ENCODE measurements at places on chromosomes 16 and 17.

GRCh38 chr16:65489531-65490023, 367.7 kb upstream of the CDH11 start:
- DNase-seq: no peak

DNA sequence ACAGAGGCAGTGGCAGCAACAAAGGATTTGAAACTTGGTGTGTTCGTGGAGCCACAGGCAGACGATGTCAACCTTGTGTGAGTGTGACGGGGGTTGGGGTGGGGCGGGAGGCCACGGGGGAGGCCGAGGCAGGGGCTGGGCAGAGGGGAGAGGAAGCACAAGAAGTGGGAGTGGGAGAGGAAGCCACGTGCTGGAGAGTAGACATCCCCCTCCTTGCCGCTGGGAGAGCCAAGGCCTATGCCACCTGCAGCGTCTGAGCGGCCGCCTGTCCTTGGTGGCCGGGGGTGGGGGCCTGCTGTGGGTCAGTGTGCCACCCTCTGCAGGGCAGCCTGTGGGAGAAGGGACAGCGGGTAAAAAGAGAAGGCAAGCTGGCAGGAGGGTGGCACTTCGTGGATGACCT, 25.5 kb downstream of the STH start:
- DNase-seq: no peak

DNA sequence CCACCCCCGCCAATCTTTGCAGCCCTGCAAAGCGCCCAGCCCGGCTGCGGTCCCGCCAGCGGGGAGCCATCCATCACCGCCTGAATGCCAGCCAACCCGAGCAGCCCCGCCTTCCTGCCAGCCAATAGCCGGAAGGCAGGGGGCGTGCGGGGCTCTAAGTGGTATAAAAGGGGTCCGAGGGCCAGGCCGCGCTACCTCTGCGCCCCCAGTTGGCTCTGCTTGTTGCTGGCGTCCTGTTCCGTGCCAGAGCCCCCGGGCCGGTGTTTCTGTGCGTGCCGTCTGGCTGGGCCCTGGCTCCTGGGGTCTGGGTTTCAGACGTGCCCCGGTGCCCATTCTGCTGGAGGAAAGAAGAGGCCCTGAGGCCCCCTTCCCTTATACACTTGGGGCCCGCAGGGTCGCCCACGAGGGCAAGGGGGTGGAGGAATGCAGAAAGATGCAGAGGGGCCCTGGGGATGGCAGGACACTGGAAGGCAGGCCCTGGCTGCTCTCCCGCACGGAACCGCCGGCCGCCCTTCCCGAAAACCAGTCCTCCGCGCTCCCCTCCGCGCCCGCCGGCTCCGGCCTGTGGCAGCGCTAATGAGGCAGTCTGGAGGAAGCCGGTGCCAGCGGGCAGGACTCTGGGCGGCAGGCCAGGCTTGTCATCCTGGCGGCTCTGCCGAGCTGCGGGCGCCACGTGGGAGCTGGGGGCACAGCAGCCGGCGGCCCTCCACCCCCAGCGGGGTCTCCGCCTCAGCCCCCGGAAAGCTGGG, 14.0 kb downstream of the COPZ2 start:
- DNase-seq: no peak

DNA sequence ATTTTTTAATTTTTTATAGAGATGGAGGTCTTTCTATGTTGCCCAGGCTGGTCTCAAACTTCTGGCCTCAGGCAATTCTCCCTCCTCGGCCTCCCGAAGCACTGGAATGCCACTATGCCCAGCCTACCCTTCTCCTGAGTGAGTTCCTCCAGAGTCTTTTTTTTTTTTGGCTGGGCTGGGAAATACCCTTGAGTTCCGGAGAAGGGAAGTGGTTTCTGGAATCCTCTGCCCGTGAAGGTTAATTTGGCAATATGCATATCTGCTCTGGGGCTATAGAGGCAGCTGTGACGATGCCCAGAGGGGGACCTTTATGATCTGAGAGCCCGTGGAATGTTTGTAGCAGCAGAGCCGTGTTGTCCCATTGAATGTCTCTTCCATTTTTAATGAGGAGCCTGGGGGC, 217.5 kb downstream of the RBFOX1 start:
- DNase-seq: no peak

DNA sequence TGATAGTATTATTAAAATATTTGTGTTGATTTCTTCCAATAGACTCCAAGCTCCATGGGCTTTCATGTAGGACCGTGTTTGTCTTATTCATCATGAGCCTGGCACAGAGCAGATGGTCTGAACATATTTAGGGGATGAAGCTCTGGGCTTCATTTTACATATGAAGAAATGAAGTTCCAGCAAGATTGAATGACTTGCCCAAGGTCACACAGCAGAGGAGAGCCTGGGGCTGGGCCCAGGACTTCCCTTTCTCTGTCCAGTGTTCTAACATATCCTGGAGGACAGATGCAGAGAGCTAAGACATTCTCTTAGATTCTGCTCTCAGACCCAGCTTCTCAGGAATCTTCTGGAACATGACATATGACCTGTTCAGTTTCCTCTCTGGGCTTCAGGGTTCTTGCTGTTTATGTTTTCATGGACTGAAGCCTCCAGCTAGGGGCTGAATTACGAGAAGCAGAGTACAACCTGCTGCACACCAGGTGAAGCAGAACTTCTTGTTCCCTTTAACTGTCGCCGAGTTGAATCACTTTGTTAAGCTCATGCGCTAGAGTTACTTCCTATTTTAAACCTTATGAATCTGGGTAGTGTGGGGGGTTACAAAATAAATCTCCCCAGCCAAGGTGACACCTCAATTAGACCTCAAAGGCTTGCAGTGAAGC, 53.6 kb downstream of the GPRC5B start:
- no peak for DNase-seq

DNA sequence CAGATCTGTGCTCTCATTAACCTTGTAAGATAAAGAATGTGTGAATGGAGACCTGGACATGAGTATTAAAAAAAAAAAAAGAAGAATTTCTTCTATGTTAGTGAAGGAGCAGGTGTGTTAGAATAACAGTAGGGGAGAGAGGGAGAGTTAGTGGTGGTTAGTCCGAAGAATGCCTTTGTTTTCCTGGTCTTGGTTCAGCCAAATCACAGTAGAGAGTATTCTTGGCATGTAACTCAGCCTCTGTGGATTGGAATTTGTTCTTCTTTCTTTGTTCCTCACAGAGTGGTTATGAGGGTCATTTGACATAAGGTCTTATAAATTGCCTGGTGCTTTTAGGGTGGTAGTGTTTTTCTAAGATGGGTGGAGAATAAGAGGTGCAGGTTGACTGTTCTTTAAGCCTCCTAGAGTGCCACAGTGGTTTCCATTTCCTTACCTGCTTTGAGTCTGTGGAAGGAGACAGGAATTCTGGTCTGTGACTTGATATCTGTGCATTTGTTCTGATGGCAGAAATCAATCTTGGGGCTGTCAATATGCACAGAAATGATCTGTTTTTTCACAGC, 17.6 kb downstream of the NUP93 start:
- DNase-seq: no peak

- no peak for DNase-seq
These were observed at the start of gene FLII for GRCh38 chr17:18258356-18259038. Gene FLII (minus strand): TSS chr17:18258738. CDS start chr17:18258690, 48 bp downstream.

DNA sequence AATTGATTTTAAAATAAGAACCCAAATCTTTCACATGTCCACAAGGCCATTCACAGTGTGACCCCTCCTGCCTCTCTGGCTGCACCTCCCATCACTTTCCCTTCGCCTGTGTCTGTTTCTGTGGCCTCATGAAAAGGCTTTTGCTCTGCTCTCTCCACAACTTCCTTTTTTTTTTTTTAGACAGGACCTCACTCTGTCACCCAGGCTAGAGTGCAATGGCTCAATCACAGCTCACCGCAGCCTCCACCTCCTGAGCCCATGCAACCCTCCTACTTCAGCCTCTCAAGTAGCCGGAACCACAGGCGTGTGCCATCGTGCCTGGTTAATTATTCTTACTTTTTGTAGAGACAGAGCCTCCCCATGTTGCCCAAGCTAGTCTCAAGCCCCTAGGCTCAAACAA, 197.1 kb downstream of the ABCC12 start:
- no peak for DNase-seq

GRCh38 chr17:60075981-60076380, 2.7 kb downstream of the HEATR6 start:
- no peak for DNase-seq

- no peak for DNase-seq
These were observed 210.3 kb downstream of the CNTNAP4 start for GRCh38 chr16:76487411-76488064.

- DNase-seq: no peak
These were observed 30.4 kb downstream of the RAI1 start for GRCh38 chr17:17711641-17712162.

GRCh38 chr17:57874434-57875289, 24.8 kb upstream of the MRPS23 start:
- no peak for DNase-seq

- DNase-seq: no peak
These were observed 3.8 kb upstream of the TLCD2 start for GRCh38 chr17:1713878-1714426.

DNA sequence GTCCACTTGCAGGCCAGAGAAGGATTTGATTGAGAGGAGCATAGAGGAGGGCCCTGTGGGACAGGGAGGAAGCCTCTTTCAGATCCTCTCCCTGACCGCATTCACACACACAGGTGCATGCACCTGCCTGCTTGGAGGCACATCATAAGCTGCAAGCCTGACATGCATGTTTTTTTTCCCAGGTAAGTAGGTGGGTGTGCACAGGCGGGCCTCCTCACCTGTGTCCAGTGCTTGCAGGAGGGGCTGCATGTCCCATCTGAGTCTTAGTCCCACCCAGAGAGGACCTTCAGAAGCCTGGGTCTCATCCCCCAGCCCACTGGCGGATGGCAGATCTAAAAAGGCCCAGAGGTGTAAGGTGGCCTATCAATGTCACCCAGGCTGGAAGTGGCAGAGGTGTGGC, 130.8 kb downstream of the TMEM132E start:
- DNase-seq: no peak

DNA sequence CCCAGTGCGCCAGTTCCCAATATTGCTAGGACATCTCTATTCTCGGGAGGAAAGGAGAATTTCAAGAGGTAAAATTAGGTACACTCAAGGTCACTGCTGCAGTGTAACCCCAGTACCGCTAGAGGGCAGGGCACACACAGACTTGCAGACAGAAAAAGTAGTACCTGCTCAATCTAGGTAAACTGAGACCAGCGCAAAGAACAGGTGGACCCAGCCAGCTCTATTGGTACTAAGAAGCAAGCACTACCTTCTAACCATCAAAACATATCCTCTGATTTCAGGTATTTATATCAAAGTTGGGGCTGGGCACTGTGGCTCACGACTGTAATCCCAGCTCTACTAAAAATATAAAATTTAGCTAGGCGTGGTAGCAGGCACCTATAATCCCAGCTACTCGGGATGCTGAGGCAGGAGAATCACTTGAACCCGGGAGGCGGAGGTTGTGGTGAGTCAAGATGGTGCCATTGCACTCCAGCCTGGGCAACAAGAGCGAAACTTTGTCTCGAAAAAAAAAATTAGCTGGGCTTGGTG, 3.6 kb upstream of the WDR81 start:
- DNase-seq: no peak

- no peak for DNase-seq
These were observed 204.2 kb upstream of the FOXF1 start for GRCh38 chr16:86306011-86306644.

GRCh38 chr17:79252886-79253285, 178.3 kb downstream of the ENGASE start:
- no peak for DNase-seq

DNA sequence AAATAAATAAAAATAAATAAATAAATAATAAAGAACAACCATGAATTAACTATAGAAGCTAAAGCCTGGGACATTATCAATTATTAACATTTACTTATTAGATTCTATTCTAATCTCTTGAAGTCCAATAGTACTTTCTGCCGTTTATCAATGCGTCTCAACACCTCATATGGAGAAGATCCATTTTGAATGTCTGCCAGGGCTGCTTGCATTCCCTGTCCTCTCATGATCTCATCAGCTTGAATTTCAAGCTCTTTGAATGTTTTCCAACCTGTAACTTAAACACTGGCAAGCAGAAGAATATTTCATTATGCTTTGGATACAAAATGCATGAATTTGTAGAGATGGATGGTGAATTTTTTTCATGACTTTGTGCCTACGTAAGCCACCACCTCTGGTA, 191.9 kb upstream of the ANKFN1 start:
- DNase-seq: no peak

DNA sequence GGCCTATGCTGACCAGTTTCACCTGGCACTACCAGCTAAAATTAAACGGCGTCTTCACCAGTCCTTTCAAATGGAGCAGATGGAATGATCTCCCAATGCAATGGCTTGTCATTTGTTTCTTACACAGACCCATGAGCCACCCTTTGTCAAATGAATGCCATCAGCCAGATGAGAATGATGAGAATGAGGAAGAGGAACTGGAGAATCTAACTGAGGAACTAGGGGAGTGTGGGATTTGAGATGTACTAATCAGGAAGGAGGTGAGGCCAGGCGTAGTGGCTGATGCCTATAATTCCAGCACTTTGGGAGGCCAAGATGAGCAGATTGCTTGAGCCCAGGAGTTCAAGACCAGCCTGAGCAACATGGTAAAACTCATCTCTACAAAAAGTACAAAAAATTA, 116.4 kb downstream of the HS3ST3A1 start:
- DNase-seq: no peak

GRCh38 chr16:12214509-12214908, 238.0 kb downstream of the SNX29 start:
- DNase-seq: no peak

GRCh38 chr17:78204387-78205123, 9.5 kb upstream of the BIRC5 start:
- DNase-seq: no peak

DNA sequence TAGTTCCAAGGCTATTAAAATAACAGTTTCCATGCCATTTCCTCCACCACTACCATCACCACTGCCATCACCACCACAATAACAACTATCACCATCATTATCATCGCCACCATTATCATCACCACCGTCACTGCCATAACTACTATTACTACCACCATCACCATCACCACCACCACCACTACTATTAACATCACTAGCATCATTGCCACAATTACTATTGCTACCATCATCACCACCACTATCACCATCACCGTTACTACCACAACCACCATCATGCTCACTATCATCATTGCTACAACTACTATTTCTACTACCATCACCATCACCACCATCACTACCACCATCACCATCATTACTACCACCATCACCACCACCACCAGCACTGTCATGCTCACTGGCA, 185.9 kb upstream of the MAF start:
- DNase-seq: no peak

All from left renal pelvis (tissue), 4 donors.